ENCODE measurements at places on chromosomes 12 and 14. TPM values are rescaled to one million over a fixed set of nuclear protein-coding genes. Genes with fewer than 3 reads are reported as not detected.

Gene ACOT6
- total RNA-seq, result not detected

DNA sequence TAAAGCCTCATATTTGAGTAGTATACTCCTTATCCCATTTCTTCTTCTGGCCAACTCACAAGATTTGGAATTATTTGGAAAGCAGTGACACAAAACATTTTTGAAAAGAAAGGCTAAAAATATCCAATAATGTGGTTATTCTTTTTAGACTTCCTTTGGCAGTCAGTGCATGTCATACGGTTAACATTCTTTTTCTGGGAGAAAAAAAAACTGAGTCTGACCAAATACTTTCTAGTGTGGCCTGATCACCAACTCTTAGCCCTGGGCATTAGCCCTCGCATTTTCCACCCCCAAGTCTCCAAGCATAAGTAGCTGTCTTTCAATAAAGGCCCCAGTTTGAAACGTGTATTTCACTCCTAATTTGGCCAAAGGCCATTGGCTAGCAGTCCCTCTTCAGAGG is 5.9 kb downstream of the RASSF3 start:
- DNase-seq, result no peak

Gene TRIM9
- total RNA-seq, result 0.19 TPM

Gene ATL1
- 6.3 TPM for total RNA-seq

DNA sequence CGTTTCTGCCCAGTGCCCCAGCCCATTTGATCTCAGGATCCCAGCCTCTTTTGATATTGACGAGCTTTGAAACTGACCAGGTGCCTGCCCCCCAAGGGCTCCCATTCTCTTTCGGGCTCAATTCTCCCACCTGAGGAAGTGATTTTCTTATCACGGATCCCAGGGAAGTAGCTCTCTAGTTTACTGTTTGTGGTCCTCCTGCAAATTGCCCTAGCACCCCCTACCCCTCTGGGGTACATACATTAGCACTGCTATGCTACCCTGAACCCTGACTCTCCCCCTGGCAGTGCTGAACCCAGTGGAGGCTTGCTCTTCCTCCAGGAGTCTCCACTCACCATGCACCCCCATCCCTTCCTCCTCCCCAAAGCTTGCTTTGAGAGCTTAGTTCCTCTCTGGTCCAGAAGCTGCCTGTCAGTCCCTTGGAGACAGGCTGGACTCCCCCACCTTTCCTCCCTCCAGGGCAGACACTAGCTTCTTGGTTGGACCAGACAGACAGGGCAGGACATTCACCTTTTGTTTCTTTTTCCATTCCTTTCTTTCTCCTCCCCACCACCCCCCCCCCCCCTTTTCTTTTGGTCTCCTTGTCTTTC is 4.4 kb upstream of the TBX3 start:
- no peak for DNase-seq

DNA sequence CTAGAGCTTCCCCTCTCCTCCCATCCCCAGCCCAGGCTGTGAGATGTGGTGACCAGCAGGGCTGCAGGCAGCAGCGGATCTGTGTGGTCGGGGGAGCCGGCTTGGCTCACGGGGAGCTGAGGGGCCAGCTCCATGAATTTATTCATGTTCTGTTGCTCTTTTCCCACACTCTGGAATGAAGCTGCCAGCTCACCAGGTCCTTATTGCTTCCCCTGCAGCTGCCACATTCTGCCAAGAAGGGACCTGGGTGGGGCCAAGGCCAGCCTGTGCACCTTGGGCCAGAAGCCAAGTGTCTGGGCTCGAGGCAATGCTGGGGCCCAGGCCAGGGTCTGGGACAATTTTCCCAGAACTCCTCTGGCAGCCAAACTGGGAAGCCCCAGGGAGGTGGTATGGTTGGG is 2.5 kb upstream of the C1QL4 start:
- DNase-seq, result no peak

GRCh38 chr12:75528692-75529091 is 17.3 kb upstream of the KRR1 start:
- DNase-seq, result no peak

- no peak for DNase-seq
Observed at GRCh38 chr14:99284254-99285004, 12.4 kb upstream of the BCL11B start.

- DNase-seq, result no peak
Observed at GRCh38 chr14:31414190-31414833, 6.0 kb downstream of the HEATR5A start.

- no peak for DNase-seq
Observed at GRCh38 chr12:47359310-47360092, 279.7 kb upstream of the AMIGO2 start.

Gene OTOGL
- 0.10 TPM for total RNA-seq

GRCh38 chr14:34721129-34721528 is 6.7 kb upstream of the CFL2 start:
- DNase-seq, result no peak

Gene CHGA
- 0.29 TPM for total RNA-seq

DNA sequence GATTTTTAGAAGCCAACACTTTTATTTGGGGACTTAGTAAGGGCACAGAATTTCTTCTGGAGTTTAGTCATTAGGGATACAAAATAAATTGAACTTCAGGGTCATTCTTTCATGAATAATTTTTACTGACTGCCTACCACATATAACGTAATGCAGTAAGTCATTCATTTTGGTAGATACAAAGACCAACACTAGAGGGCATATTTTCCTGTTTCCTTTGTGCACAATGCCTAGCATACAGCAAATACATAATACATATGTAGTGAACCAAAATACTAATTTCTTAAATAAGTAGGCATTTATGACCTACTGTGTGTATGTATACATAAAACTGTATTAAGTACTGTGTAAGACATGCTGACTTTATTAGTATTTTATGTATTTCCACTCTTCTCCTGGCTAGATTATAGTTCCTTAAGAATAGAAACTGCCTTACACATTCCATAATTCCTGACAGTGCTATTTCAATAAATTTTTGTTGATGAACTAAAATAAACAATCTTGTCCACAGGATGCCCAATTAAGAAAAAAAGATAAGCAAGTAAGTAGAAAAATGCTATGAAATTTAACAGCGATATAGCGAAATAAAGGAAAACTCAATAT is 47.9 kb downstream of the PPP1R12A start:
- peak; percentile 55 for DNase-seq

- DNase-seq, result no peak
Observed at GRCh38 chr12:9856894-9857293, 12.3 kb downstream of the CLEC2B start.

DNA sequence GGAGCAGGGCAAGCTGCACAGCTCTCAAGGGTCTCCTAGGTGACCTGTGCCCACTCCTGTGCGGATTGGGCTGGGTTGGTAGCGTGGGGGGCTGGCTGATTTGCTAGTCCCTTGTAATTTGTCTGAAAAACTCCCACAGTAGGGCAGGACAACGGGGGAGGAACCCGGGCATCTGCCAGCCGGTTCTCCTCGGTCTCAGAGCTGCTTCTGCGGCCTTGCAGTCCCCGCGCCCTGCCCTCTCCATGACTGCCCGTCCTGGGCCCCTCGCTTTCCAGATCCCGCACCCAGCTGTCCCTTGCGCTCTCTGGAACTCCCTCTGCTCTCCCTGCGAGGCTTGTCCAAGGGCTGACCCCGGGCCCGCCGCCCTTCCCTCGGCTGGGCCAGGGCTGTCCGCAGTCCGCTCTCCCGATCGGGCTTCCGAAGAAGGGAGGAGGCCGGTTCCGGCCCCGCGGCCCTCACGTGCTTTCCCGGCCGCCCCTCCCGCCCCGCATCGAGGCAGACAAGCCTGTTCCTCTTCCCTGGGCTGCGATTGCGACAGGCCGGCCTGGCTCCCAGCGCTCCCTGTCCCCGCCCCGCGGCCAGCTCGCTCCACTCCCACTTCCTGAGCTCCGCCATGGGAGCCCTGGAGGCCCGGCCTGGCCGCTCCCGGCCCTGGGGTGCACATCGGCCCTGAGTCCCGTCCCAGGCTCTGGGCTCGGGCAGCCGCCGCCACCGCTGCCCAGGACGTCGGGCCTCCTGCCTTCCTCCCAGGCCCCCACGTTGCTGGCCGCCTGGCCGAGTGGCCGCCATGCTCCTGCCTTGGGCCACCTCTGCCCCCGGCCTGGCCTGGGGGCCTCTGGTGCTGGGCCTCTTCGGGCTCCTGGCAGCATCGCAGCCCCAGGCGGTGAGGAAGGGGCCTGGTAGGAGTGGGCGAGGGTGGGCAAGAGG is at the start of gene LTBR:
LTBR (plus strand) TSS at position 591 of the 927 bp plus-strand sequence; CDS start at position 788, 197 bp downstream.
- no peak for DNase-seq

Gene ATG14
- 9.0 TPM for total RNA-seq

Gene PGAM5
- 45.0 TPM for total RNA-seq

Gene ESRRB
- total RNA-seq, result not detected

Gene MEG3
- total RNA-seq, result 134 TPM

DNA sequence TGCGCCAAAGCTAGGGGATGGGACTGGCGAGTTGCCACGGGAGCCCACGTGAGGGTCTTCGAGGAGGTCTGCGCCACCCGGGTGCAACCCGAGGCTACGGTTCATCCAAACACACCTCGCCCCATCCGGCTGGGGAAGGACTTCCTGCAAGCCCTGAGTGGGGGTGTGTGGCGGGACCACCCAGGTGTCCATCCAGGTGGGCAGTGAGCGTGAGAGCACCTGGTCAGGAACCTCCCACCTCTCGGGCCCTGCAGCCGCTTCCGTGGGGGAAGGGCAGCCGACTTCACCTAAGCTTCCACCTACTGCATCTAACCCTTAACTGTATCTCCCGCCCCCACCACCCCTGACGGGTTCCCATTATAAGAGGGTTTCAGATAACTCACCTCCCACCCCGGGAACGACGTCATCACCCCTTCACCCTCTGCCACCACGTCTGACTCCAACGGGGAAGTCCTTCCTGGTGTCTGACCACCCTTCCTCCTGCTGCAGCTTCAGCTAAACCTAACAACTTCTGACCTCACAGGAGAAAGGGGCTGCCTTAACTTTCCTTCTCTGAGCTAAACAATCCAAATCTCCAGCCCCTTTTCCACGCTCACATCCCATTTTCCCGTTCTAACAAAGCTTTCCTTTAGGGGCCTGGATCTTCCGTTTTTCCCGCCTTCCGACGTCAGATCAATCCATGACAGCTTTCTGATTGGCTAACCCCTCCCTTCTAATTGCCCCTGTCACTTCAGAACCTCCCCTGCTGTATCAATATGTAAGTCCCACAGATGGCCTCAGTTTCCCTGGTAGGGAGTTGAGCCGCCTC is 27.4 kb upstream of the SMUG1 start:
- DNase-seq, result no peak

- no peak for DNase-seq
Observed at GRCh38 chr12:93573552-93574223, 1.2 kb downstream of the SOCS2 start.

Gene TSPAN8
- total RNA-seq, result not detected

Gene LRIG3
- 19.9 TPM for total RNA-seq

DNA sequence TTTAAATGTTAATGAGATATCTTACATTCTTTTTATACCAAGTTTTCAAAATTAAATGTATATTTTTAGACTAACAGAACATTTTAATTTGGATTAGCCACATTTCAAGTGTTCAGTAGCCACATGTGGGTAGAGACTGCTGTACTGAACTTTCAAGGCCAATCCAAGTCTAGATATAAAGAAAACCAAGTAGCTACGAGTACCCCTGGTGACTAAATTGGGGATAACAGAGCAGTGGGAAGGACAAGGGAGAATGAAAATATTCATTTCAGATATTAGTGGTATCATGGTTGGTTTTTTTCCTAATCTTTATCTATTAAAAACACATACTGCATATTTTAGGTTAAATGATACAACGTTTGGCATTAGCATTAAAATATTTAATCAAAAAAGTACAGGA is 69.4 kb upstream of the RHOJ start:
- DNase-seq, result no peak

DNA sequence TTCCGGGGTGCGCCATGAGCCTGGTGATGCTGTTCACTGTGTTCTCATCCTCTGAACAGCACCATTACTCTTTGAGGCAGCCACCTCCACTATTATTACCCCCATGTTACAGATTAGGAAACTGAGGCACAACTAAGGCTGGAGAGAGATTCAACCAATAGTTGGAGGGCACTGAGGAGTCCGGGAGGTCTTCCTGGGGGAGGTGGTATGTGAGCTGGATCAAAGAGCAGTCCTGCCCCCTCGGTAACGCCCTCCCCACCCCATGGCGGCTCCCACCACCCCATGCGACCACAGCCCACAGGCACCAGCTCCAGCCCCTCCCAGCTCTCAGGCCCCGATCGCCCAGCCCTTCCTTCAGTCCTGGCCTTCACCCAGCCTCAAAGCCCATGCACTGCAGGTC is 43.5 kb downstream of the SCARB1 start:
- DNase-seq, result no peak

Gene TAS2R8
- total RNA-seq, result not detected

- DNase-seq, result no peak
Observed at GRCh38 chr12:2335513-2335912, 282.7 kb downstream of the CACNA1C start.

DNA sequence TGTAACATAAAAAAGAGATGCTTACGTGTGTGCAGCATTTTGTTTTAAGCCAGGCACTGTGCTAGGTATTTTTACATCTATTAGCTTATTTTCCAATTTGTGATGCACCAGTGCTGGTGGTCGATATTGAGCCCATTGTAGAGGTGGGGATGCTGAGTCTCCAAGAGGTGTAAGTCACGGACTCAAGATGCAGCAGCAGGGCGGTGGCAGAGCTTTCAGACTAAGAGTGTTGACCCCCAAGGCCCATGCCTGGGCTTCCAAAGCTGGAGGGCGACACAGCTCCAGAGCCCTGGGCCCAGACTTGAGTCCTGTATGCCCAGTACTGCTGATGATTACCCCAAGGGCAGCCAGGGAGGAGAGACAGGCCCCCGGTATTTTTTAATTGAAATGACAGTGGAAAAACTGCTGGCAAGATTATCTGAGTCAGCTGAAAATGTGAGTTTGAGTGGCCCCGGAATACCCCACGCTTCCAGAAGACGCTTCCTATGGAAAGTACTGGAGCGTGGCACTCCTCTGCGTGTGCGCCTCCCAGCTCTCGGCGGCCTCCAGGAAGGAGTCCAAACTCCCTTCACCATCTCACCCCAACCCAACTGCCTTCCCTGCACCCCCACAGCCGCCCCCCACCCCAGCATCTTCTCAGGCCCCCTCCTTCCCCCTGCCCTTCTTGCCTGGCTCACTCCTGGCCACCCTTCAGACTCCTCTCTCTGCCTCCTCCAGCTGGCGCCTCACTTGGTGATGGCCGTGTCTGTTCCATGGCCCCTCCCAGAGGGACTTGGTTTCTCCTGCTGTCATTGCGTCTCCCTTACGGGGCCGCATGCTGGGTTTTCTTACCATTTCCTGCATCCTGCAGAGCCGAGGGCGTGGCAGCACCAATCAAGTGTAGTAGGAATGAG is 40.7 kb downstream of the ELK3 start:
- DNase-seq, result no peak

DNA sequence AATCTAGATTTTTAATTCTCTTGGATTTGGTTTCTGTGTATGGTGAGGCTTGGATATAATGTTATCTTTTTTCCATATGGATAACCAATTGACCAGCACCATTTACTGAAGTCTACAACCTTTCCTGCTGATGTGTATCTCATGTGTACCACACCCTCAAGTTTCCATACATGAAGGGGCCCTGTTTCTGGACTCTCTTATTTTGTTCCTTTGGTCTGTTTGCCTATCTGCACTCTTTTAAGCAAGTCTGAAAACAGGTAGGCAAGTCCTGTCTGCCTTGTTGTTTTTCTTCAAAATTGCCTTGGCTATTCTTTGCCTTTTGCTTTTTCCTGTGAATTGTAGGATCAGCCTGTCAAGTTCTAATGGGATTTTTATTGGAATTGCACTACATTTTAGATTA is 44.6 kb downstream of the MAX start:
- DNase-seq, result no peak

- DNase-seq, result no peak
Observed at GRCh38 chr12:119512772-119513497, 80.6 kb upstream of the TMEM233 start.

Gene CCDC197
- not detected for total RNA-seq
